H7 (cell line): ENCODE measurements at places on chromosomes 5 and 9.

DNA sequence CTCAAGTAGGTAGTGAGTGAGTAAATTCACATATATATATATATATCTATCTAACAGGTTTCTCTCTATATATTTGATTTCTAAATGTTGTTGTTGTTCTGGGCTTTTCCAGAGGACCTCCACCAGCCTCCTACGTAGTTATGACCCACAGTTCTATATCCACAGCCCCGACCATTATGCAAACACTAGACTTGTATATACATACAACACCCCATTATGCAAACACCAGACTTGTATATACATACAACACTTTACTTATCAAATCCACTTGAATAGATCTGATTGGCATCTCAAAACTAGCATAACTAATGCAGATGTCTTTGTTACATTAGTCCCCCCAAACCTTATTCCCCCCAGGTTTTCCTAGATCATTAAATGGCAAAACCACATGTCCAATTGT lies 108.7 kb downstream of the JAKMIP2 start:
- no peak for DNase-seq

DNA sequence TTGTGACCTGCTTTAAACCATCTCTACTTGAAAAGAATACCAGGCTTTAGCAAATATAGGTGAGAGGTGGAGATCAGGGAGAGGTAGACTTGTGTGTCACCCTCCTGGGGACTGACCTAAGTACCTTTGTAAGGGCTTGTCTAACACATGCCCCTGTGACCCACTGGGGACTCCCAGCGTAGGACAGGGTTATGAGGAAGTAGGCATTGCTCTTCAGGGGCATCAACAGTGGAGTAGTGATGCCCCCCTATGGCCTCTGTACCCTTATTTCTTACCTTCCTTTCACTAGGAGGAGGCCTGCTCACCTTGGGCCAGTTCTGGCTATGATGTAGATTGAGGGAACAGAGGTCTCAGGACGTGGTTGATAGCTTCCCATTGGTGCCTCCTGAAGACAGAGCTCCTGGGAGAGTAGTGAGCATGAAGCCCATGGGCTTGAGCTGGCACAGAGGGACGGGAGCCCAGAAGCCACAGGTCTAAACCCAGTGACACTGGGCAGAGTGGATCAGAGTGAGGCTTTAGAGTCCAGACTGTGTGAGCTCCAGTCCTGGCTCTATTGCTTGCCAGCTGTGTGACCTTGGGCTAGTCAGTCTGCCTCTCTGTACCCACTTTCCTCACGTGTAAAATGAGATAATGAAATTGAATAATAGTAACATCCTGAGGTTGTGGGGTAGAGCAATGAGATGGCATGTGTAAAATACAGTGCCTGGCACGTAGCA lies 191.7 kb downstream of the AOPEP start:
- DNase-seq: no peak

DNA sequence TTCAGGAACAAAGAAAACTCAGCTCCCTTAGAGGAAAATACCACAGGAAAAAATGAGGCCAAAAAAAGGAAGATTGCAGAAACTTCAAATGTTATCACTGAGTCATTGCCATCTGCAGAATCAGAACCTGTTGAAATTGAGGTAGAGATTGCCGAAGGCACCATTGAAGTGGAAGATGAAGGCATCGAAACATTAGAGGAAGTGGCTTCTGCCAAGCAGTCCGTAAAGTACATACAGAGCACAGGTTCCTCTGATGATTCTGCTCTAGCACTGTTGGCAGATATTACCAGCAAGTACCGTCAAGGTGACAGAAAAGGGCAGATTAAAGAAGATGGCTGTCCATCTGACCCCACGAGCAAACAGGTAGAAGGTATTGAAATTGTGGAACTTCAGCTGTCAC lies 30.8 kb upstream of the NIM1K start:
- DNase-seq: no peak

- no peak for DNase-seq
Measured at GRCh38 chr5:57508211-57508610, 25.6 kb upstream of the ACTBL2 start.

DNA sequence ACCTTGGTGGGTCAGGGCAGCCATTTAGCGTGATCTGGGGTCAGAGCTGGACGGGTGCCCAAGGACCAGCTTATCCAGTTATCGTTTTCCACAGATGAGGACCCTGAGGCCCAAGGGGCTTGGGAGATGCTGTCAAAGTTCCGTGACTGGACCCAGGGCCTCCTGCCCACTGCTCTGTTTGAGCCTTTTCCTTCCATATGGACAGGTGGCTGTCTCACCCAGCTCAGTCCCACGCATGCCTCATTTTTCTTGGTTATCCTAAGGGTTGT lies 56.5 kb downstream of the TRIP13 start:
- no peak for DNase-seq

- no peak for DNase-seq
Measured at GRCh38 chr5:128241051-128241695, 157.6 kb downstream of the SLC12A2 start.

DNA sequence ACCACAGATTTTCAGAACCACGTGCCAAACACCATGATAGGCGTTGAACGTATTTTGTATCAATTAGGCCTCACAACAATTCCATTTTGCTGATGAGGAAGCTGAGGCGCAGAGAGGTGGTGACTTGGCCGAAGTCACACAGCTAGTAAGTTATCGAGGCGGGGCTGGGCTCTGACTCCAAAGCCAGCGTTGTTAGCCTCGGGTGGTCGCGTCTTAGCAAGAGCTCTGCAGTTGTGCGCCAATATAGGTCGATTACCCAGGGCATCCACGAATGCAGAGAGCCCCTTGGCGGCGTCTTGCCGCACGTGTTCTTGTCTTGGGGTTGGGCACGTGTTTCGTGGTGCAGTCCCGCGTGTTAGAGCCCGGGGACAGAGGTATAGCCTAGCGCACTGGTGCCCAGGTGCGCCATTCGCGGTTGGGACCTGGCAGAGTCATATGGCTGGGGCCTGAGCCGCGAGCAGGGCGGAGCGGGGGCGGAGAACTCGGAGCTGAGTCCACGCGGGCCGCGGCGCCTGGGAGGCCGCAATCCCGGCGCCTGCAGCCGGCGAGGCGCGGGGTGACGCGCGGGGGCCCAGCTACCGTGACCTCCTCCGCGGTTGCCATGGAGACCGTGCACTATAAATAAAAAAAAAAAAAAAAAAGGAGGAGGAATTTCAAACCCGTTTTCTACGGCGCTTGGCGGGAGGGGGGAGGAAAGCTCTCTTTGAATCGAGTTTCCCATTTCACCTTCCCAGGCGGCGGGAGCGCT lies 62.3 kb downstream of the CXXC5 start:
- peak; percentile 93 for DNase-seq

- DNase-seq: no peak
Measured at GRCh38 chr5:65184780-65185179, 296.9 kb downstream of the ADAMTS6 start.
